Uterus (tissue), 4 donors: ENCODE measurements at places on chromosomes 7 and 10. TPM values are rescaled to one million over a fixed set of nuclear protein-coding genes. Genes with fewer than 3 reads are reported as not detected.

- DNase-seq, result peak; percentile 98
- no peaks in the 10 kb centered on the region for H3K36me3 ChIP-seq
- no peak overlapping the region for H3K4me3 ChIP-seq
Observed at GRCh38 chr10:71860243-71861029, 9.4 kb upstream of the PSAP start.

PAX4 gene
- not detected for total RNA-seq

SPDYE5 gene
- not detected for total RNA-seq

- DNase-seq, result no peak
- H3K4me1 ChIP-seq, result no peaks in the 10 kb centered on the region
- H3K27ac ChIP-seq, result no peak overlapping the region
- no peak overlapping the region for H3K4me3 ChIP-seq
- no peaks in the 10 kb centered on the region for H3K27me3 ChIP-seq
- no peaks in the 10 kb centered on the region for H3K36me3 ChIP-seq
Observed at GRCh38 chr10:63585041-63585440, 63.8 kb downstream of the REEP3 start.

PSAP gene
- total RNA-seq, result 603 TPM

CYP2C19 gene
- total RNA-seq, result not detected

CCDC3 gene
- total RNA-seq, result 37.4 TPM

DNA sequence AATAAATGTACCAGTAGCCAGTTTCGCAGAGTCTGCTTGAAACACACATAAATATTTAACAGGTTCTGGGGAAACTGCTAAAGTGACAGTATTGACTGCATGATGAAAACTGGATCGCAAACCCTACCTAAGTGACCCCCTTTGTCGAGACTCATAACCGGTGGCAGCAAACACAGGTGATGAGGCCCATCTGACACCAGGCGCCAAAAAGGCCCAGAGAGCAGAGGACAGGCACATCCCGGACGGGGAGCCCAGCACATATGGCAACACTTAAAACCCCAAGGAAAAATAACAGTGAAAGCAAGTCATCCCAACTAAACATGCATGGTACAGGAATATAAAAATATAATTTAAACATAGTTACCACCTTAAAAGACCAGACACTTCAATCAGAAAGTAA, 62.4 kb downstream of the GRB10 start:
- no peak for DNase-seq
- H3K4me1 ChIP-seq, result no peaks in the 10 kb centered on the region
- no peak overlapping the region for H3K4me3 ChIP-seq
- H3K27ac ChIP-seq, result no peak overlapping the region

NKX6-2 gene
- total RNA-seq, result not detected

GRCh38 chr10:70053841-70054288, 1.2 kb downstream of the MACROH2A2 start:
- no peaks in the 10 kb centered on the region for H3K4me1 ChIP-seq
- no peaks in the 10 kb centered on the region for H3K36me3 ChIP-seq
- H3K27me3 ChIP-seq, result no peaks in the 10 kb centered on the region
- peak overlapping the region; percentile 66 for H3K27ac ChIP-seq

THSD7A gene
- 16.4 TPM for total RNA-seq

UCN3 gene
- total RNA-seq, result not detected

FAM237B gene
- not detected for total RNA-seq
